IPS DF 19.7 (cell line): ENCODE measurements at places on chromosomes 4 and X.

DNA sequence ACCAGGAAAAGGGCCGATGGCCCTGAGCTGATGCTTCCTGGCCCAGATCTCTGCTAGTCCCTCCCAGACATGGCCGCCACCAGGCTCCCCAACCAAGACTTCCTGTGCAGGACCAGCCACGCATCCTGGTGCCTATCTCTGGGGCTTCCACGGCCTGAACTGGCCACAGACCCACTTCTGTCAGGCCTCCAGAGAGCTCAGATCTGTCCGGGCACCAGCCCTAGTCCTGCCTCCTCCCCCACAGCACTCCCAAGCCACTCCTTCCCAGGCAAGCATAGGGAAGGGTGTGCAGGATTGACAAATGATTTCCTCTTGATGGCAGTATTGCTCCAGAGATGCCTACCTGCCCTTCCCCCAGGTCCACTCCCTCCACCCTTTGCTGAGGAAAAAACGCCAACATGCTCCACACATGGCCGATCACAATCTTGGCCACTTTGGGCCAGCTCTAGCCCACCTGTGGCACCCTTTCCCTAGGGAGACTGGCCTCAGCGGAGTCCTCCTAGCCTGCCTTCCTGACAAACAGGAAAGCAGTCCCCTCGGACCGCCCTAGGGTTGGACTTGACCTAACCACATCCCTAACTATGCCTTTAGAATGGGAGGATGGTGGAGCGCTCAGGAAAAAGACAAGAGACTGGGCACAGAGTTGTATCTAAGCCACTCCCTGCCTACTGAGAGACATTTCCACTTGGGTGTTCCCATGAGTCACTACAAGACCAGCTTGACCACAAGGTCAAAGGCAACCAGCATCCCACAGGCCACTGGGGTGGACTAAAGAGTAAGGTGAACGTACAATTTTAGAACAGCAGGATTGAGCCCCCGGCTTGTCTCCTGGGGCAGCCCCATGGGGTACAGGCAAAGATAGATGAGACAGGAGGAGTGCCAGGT lies 277.5 kb upstream of the AGTR2 start:
- no peak for DNase-seq

DNA sequence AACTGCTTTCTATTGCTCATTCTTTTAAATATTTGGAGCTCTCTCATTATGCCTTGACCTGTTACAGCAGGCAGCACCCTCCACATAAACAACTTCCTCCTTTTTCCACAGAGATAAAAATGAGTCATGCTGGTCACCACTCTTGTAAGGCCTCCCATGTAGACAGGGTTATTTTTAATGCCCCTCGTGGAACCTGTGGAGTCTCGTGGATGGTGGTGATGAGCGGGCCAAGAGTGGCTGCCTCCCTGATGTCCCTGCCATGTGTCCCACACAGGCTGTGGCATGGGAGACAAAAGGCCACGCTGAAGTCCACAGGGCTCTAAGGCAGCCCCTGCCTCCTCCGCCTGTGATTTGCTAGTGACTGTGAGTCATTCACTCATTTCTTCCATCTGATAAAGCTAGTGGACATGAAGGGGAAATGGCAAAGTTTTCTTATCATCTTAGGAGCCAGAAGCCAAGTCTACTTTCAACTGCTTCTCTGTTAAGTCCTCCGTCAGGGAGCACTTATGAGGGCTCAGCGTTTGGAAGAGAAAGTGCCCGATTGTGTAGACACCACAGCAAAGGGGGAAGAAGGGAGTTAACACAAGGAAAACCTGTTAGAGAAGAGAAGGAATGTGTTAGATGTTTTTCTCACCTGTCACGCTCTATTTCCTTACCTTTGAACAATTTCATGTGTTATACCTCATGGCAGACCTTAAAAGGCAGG lies 121.6 kb upstream of the FAT1 start:
- DNase-seq: no peak

DNA sequence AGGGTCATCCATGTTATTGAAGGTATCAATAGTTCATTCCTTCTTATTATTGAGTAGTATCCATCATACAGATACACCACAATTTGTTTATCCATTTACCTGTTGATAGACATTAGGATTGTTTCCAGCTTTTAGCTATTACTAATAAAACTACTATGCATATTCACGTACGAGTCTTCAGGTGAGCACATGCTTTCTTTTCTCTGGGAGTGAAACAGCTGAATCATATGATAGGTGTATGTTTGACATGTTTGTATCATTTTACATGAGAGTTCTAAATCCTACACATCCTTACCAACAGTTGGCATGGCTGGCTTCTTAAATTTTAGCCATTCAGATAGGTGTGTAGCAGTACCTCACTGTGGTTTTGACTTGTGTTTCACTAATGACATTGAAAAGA lies 556.6 kb upstream of the DIPK2B start:
- DNase-seq: no peak

DNA sequence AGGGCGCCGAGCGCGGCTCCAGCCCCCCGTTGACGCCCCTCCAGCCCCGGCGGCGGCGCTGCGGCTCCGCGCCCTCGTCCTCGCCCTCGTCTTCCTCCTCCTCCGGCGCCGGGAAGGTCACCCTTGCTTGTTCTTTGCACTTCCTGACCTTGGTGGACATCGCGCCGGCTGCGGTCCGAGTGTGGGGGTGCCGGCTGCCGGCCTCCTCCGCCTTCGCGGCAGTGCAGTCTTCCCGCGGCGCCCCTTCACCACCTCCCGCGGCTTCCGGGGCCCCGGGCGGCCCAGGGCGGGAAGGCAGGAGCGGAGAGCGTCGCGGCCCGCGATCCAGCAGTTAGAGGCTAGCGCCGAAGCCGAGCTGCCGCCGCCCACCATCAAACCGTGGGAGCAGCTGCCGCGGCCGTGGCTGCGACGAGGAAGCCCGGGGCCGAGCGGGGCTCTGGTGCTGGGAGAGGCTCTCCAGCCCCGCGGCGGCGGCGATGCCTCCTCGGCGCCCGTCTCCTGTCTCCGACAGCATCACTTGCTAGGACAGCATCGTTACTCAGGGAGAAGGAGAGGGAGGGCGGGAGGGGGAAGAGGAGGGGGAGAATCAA lies at the start of gene TRPC3:
Gene TRPC3 (minus strand): TSS at position 540 of the 590 bp plus-strand sequence. CDS start 380 bp downstream, at position 160.
- no peak for DNase-seq

- DNase-seq: no peak
Observed at GRCh38 chr4:73436674-73437557, 895 bp downstream of the AFP start.

DNA sequence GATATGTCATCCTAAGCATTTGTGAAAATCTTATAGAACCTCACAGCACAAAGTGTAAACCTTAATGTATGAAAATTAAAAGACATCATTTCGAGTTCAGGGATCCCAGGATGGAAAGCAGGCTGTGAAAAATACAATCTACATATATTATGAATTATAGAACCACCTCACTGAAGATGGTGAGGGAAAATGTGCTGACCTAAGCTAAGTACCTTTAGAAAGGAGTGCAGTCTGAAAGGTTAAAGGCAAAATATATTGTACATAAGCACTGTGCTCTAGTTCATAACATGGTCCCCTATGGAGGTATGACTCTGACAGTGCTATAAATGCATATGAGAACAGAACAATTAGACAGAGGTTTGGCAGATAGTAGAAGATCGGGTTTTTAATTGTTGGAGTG lies 368.6 kb downstream of the TMA16 start:
- no peak for DNase-seq

GRCh38 chrX:109343671-109344070 lies 138.2 kb downstream of the GUCY2F start:
- DNase-seq: no peak

- no peak for DNase-seq
Observed at GRCh38 chr4:85798012-85798770, 323.2 kb downstream of the ARHGAP24 start.

DNA sequence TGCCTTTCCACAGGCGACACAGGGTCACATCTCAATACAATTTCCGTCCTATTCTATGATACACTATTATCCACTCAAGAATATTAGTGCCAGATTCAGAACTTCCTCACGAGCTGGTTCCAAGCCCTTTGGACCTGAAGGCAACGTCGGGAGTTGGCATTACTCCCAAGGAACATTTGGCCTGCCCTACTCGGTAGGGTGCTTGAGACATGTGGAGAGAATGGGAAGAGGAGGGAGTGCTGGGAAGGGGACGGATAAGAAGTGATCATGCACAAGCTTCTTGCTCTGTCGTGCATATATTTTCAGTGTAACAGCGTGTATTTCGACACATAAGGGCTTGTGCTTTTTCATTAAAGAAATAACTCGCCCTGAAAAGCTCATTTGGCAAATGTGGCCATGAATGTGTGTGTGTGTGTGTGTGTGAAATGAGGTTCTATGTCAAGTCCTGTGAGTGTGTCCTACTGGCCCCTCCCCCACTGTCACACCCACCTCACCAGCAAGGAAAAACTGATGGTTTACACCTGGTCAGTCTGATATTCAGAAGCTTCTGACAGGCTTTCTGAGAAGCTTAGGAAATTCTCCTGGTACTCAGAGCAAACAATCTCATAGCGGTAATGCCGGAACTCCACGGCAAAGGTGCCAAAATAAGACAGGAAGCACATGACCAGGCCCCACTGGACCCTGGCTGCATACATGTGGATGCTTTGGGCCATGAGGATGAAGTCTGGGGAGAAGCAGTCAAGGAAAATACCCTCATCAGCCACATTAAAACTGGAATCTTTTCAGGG lies 54.8 kb downstream of the ENOPH1 start:
- DNase-seq: no peak

DNA sequence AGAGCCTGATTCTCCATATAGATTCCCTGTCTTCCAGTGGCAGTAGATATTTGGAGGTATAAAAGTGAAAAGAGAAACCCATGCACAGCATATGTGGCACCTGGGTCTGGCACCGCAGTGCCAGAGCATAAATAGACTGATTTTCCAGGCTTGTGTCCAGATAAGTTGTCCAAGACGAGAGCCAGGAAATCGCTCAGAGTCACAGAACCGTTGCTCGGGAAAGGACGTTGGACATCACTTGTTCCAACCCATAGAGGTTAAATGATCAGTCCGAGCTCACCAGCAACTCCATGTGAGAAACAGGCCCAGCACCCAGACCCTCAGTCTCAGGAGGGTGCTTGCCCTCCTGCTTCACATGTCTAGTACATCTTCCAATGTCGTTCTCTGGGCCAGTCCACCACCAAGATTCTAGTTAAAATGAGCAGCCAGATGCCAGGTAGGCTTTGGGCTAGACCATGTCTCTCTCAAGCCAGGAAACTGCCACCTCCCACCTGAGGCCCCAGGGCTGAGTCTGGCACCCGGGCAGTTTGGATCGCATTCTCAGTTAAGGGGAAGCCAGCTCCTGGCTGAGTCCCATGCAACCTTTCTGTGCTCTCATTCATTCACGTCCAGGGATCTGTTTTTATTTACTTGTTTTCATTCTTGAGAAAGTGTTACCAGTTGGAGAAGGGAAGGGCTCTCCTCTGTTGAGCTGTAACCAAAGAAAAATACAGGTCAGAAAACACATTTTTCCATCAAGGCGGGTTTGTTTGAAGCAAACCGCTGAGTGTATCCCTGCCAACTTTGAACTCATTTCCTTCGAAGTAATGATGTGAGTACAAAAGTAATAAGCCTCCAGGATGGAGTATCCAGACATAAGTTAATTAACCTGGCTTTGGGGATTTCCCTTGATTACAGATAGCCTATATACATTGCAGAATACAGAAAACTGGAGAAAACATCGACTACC lies 91.7 kb downstream of the PHOX2B start:
- no peak for DNase-seq

GRCh38 chr4:101660607-101661006 lies 129.9 kb upstream of the BANK1 start:
- no peak for DNase-seq

GRCh38 chrX:84909151-84909550 lies 94.5 kb upstream of the APOOL start:
- no peak for DNase-seq

- DNase-seq: no peak
Observed at GRCh38 chrX:24005028-24005427, 22.0 kb downstream of the KLHL15 start.

DNA sequence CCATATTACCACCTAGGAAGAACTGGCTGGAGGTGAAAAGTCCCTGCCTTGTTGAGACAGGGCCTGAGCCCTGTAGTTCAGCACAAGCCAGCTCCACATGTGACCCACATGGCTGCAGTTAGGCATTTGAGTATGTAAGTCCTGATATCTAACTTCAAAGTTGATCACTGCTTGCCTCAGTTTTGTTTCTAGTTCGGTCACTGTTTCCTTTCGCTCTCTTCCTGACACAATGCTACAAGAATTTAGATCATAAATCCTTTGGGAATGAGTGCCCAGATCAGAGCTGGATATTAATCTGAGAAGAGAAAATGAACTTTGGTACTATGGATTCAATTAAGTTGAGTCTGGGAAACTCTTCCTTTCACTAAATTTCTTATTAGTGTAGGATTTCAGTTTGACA lies 48.4 kb downstream of the AKAP4 start:
- no peak for DNase-seq

GRCh38 chr4:123284168-123284567 lies 112.4 kb upstream of the SPRY1 start:
- no peak for DNase-seq

GRCh38 chr4:142557239-142557801 lies 288.8 kb downstream of the INPP4B start:
- no peak for DNase-seq

DNA sequence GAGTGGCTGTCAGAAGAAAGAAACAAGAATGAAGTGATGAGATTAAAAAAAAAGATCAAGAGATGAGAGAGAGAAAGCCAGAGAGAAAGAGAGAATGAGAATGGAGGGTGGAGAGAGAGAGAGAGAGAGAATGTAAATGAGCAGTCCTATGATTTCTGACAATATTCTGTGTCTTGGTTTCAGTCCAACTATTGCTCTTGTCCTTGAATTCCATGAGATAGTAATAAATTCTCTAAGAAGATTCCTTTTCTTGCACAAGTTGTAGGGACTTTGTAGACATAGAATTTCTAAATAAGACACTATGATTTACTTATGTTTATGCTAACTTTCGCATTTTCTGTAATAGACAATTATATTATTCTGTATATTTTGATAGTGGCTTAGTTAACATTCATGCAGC lies 149.6 kb upstream of the CTSO start:
- no peak for DNase-seq

DNA sequence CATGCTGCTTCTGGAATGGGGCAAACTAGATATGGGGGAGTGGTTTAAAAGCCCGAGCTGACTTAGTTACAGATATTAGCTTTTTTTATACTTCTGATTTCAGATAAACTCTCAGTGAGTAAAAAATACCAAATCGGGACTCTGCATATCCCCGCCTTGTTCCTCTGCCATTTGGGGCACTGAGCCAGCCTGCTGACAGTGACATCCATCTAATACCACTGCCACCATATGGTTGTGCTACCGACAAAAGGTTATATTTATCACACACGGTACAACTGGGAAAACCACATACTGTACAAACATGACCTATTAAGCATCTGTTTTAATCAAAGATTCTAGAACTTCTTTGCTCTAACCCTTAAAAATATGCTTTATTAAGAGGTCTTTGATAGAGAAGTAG lies 78.7 kb downstream of the GALNT7 start:
- no peak for DNase-seq

GRCh38 chr4:181897935-181898334 lies 345.3 kb upstream of the TENM3 start:
- no peak for DNase-seq

DNA sequence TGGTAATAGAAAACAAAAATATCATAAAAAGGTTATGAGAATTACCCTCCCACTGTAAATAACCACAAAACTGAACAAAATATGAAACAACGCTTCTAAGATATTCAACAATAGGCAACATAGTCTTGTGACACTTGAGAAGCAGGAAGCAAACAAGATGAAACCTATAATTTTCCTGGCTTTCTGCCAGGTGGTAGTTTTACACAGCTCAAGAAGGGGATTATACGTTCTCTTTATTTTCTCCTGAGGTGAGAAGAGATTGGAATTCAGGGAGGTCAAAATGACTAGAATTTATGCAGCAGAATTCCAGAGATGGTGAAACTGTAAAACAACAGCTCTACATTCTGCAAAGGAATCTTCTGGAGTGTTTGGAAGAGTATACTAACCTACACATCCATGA lies 186.0 kb downstream of the HHIP start:
- no peak for DNase-seq
